ENCODE measurements at places on chromosomes 6 and 20.

GRCh38 chr6:154548130-154548830, 37.8 kb upstream of the CNKSR3 start:
- peak; percentile 58 for DNase-seq

GRCh38 chr6:1605893-1606779, 3.6 kb upstream of the FOXC1 start:
- no peak for DNase-seq

DNA sequence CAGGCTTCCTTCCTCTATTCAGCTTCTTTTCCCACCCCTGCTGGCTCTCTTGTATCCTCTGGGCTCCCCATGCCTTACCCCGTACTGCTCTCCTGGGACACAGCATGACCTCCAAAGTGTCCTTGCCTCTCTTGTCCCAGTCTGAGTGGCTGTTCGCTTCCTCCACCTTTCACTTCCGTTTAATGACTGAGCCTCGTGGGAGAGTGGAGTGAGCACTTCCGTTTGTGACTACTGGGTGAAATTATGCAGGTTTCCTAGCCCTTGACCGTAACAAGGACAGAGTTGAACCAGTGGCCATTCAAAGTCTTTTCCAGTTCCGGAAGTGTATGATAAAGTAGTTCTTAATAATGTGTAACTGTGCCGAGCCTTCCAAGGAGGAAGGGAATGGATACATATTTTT, 109.2 kb downstream of the ARID1B start:
- DNase-seq = no peak

GRCh38 chr6:158770533-158771330, 48.4 kb downstream of the EZR start:
- no peak for DNase-seq

DNA sequence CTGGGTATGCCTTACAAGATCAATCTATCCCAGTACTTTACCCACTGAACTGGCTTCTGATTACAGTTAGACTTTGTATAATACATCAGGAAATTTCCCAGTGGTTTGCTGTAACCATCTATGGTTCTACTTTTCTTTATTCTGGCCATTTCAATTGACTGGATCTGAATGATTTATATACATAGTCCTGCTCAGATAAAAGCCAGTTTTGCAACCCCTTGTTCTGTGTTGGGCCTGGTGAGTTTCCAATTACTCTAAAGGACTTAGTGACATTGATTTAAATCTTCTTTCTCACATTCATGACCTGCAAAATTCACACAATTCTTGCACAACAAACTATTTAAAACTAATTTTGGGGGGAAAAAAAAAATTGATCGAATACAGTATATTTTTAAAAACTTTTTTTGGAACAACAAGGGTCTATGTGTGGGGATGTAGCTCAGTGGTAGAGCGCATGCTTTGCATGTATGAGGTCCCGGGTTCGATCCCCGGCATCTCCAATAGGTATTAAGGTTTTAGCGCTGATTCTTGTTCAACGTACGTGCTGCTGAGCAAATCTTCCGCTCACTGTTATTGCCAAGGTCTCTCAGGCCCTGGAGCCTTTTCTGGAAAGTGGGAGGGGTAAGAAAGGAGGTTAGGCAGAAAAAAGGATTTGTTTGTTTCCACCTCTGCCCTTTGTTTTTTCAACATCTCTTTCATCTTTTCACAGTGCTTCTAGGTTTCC, 117.5 kb downstream of the GPX5 start:
- no peak for DNase-seq

- no peak for DNase-seq
Measured at GRCh38 chr6:71482742-71483141, 194.1 kb downstream of the OGFRL1 start.

DNA sequence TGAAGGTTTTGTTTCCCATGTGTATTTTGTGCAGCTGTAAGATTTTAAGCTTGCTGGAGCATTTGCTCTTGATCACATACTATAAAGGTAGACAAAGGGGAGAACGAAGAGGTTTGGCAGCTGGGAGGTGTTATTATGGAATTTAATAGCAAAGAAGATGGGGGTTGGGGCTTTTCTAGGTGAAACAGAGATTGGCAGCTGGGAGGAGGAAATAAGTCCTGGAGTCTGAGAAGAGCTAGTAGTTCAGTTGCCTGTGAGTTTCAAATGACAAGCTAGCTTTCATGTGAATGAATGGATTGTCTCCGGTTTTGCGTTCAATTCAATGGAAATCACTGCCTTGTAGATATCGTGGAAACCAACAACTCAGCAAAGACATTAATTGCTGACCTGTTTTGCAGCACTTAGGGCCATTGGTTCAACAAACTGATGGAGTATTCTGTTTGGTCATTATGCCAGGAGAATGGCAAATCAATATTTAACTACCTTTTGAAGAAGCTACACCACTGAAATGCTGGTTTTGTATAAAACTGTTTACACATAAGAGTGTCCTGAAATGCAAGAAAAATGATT, 38.1 kb upstream of the FLRT3 start:
- no peak for DNase-seq

DNA sequence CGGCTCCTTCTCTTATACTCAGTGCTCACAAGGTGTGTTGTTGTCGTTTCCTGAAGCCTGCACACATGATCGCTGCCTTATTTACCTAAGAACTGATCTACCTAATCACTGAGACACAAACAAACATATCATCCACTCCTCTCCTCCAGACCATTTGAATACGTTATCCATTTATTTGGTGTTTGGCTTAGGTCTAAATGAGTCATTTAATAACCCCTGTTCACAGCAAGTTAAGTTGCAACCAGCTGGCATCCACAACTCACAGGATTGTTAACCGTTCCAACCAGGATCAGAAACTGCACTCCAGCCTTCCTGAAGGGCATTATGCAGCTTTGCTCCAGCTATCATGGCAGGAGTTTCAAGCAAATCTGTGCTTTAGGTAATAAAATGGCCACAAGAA, 511.1 kb upstream of the MAP3K7 start:
- DNase-seq = no peak

DNA sequence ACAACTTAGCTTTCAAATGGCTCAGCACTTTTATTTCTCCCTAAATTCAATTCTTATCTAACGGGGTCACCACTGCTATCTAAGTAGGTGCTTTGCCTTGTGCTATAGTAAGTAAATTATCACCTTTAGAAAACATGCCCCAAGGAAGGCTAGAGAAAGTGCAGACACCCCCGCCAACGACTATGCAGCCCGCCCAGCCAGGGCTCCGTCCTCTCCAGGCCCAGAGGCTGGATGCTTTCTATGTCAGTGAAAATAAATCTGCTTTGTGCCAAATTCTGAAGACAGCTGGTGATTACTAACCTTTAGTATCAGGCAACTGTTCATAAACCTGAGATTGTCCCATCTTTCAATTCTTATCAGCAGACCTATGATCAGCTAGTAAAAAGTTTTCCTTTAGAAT, 14.3 kb downstream of the KIAA0319 start:
- DNase-seq = no peak

- peak; percentile 94 for DNase-seq
Measured at GRCh38 chr6:32153564-32154513, at the start of gene PPT2. Gene PPT2 (plus strand): TSS chr6:32154141. CDS start chr6:32154595, 454 bp downstream.

DNA sequence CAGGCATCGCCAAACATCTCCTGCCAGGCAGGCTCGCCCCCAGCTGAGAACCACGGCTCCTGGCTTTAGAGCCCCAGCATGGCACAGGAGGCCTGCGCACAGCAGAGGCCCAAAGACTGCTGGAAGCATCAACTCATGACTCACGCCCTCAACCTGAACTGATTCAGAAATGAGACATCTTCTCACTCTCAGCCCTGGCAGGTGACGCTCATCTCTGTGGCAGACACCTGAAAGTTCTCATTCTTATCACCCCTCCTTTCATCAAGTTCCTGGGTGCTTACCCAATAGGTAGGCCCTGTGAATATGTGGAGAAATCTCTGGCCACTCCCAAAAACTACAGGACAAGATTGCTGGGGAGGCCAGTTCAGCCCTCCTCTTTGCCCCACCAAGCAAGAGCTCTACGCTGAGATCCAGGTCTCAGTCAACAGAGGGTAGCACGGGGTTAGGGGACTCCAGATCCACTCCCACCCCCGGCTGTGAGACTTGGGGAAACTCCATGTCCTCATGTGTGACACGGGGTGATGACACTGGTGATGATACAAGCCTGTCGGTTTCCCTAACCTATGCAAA, 11.3 kb downstream of the NFATC2 start:
- DNase-seq = no peak

- no peak for DNase-seq
Measured at GRCh38 chr6:168186438-168186837, 107.4 kb upstream of the FRMD1 start.

DNA sequence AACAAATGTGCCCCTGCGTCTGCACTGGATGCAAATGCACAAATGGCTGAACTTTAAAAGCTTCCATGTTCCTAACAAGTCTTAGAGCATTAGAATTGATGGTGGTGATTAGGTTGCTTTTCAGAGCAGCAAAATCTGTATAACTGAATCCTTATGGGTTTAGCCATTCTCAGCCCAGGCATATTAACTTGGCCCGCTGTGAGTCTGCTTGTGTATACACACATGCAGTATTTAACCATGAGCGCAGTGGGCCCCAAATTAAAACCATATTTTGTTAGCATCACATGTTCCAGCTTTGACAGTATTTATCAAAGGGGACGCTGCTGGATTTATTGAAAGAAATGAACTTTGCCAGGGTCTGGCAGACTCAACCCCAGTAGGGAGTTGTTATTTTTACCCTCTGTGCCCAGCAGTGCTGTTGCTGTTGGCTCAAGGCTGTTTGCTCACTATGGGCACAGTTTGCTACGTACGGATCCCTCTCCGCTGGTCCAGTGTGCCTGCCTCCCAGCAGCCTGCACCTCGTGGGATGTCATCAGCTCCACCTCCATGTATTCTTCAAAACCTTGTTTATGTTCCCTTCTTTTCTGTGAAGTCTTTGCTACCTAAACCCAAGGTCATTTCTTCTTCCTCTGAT, 144.7 kb downstream of the QRSL1 start:
- DNase-seq = no peak

DNA sequence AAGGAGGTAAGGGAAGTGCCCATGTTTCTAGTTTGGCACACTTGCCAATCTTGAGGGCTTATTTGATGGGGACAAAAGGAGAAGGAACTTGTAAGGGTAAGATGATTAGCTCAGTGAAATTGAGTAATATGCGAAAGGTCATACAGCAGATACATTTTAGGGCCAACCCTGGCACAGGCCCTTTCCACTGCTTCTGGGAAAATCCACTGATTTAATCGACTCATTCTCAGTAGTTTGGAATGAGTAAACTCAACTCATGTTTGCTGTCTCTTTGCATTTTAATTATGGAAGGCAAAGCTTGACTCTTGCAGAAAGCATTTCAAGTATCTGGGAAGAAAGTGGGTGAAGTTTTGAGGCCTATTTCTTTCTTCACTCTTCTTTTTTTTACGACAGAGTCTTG, 20.0 kb downstream of the PHF20 start:
- DNase-seq = no peak

DNA sequence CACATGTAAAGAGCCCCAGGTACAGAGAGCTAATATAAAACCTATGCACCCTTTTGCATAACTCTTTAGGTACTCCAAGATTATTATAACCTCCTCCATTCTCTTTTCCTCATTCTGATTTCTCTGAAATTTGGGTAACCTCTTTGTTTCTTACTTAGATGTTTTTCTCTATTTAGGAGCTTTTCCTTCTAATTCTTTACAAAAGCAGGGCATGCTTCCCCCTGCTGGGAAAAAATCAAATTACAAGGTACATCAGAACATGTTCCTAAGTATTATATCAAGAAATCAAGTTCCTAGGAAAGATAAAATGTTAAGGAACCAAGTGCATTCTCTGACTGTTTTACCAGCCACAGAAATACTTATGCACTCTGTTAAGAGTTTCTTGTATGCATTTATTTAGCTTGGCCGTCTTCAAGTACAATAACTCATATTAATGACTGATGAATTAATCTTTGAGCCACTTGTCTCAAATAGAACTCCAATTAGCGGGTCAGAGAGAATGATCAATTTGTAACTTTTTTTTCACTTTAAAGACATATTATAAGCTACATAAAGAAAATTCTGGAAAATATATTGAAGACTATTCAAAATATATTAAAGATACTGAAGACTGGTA, 2.1 kb downstream of the KHDRBS2 start:
- peak; percentile 68 for DNase-seq

DNA sequence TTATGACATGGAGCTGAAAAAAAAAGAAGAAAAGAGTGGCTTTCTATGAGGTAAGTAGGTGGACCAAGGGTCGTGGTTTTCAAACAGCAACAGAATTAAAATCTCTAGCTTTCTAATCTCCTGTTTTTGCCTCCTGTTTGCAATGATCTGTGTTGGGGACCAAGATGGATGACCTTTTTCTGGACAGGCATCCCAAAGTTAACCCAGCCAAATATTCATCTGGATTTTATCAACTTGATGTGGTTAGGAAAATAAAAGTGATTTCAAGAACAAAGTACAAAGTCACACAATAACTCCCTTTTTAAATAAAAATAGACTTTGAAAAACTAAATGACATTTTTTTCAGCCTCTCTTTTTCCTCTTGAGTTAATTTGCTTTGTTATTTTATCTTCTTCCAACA, 282.1 kb upstream of the PRDM1 start:
- DNase-seq = no peak

- DNase-seq = no peak
Measured at GRCh38 chr6:168939796-168940195, 313.9 kb downstream of the THBS2 start.

DNA sequence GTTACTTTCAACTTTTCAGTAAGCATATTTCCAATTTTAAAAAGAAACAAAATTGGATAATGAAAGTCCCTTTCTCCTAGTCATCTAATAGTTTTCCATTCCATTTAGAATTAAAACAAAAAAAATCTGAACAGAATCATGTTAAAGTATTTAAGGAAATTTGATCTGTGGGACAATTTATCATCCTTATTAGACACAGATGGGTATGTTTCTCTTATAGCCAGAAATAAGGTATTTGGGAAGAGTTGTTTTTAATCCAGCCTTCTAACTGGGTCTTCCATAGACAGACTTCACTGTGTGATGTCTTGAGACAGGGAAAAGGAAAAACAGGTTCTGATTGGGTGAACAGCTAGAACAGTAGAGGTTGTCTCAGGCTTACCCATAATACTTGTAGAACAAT, 39.5 kb upstream of the STXBP5 start:
- DNase-seq = no peak

GRCh38 chr6:14028631-14029030, 88.9 kb upstream of the CD83 start:
- DNase-seq = no peak

- no peak for DNase-seq
Measured at GRCh38 chr6:25341923-25342619, 62.9 kb downstream of the CARMIL1 start.

DNA sequence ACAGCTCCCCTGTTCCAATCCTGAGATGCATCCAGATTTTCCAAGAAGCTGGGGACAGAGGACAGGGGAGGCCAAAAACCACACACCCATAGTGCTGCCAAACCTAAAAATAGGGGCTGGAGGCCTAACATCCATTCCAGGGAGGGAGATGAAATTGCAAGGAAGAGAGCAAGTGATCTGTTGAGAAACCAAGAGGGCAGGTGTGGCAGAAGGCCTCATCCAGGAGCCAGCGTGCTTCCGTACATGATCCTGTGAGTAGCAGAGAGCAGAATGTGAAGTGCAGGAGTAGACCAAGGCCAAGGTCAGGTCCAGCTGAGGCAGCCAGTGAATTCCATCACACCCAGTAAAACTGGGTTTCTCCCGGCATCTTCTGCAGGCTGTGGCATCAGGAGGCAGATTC, 167.7 kb upstream of the RIN2 start:
- no peak for DNase-seq
